Activated CD4-positive, alpha-beta T cell treated with anti-CD3 and anti-CD28 coated beads for 36 hours (primary cell): ENCODE measurements at places on chromosomes 3 and 15. TPM values are rescaled to one million over a fixed set of nuclear protein-coding genes. Genes with fewer than 3 reads are reported as not detected.

- no peak for DNase-seq
Observed at GRCh38 chr3:110165370-110165743, 828.0 kb upstream of the DPPA4 start.

- peak; percentile 8 for DNase-seq
Observed at GRCh38 chr3:106824856-106825255, 552.4 kb upstream of the CCDC54 start.

TMEM108 gene
- total RNA-seq: not detected

CRABP1 gene
- 0.96 TPM for total RNA-seq

DNA sequence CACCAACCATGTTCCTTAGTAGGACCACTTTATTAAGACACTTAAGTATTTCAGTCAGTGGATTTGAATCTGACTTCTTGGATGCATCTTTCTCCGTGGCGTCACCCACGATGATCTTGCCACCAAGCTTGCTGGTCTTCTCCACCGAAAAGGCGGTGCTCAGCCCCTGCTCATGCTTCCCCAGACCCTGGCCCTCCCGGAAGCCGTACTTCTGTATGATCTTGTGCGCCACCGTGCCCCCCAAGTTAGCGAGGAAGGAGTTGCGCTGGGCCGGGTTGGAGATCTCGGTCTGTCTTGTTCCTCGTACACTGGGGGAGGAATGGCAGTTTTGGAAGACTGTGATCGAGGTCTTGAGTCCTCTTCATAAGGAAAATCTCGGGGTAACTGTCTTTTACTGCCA, 213.4 kb upstream of the NANOGP8 start:
- no peak for DNase-seq

CAMK2N2 gene
- 0.18 TPM for total RNA-seq

IL17RB gene
- total RNA-seq: 0.69 TPM
